Activated CD4-positive, alpha-beta T cell treated with anti-CD3 and anti-CD28 coated beads for 24 hours (primary cell): ENCODE measurements at places on chromosomes 6 and 20.

GRCh38 chr20:30595698-30596097, 661.8 kb upstream of the DEFB115 start:
- DNase-seq = no peak

- DNase-seq = no peak
Observed at GRCh38 chr6:87907521-87907920, 140.1 kb upstream of the SPACA1 start.

DNA sequence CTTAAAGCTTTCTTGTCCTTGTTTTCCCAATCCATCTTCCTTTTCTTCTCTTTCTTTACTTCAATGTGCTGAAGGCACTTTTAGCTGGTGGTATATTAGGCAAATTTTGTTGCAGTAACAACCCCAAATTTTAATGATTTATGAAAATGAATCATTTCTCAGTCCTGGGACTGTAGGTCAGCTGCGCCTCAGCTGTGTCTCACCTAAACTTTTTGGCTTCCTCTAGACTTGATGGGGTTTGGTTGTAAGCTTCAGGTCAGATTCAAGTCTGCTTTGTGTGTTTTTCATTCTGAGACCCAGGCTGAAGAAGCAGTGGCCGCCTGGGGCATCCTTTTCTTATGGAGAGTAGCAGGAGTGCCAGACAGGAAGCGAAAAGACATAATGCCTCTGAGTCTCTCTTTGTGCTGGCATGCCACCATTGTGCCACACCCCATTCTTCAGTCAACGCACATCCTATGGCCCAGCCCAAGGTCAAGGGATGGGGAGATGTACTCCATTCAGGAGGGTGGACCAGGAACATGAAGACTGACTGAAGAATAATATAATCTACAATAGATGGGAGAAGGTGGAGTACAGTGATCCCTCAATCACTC, 28.9 kb upstream of the CD83 start:
- DNase-seq = no peak

GRCh38 chr6:6984585-6985366, 123.0 kb upstream of the RREB1 start:
- DNase-seq = no peak

- no peak for DNase-seq
Observed at GRCh38 chr6:138643210-138643609, 130.4 kb upstream of the CCDC28A start.

GRCh38 chr20:16699293-16699692, 30.5 kb upstream of the SNRPB2 start:
- no peak for DNase-seq

GRCh38 chr20:36924167-36925045, 27.1 kb downstream of the SAMHD1 start:
- no peak for DNase-seq

- DNase-seq = no peak
Observed at GRCh38 chr20:63322146-63322932, 29.4 kb downstream of the COL20A1 start.

DNA sequence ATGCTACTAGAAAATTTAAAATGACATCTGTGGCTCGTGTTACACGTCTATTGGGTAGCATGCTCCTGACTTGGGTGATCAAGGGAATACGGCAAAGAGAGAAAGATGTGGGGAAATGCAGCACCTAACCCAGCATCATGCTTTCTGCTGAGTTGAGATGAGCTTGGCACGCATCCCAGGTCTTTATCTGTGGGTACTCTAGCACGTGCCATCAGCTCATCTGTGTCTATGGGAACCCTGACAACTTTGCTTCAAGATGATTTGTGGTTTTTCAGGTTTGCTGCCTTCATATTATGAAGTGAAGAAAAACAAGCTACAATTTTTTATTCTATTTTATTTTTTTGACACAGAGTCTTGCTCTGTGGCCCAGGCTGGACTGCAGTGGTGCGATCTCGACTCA, 21.0 kb downstream of the RNASET2 start:
- DNase-seq = no peak

GRCh38 chr20:11918391-11918845, 725 bp downstream of the BTBD3 start:
- no peak for DNase-seq

DNA sequence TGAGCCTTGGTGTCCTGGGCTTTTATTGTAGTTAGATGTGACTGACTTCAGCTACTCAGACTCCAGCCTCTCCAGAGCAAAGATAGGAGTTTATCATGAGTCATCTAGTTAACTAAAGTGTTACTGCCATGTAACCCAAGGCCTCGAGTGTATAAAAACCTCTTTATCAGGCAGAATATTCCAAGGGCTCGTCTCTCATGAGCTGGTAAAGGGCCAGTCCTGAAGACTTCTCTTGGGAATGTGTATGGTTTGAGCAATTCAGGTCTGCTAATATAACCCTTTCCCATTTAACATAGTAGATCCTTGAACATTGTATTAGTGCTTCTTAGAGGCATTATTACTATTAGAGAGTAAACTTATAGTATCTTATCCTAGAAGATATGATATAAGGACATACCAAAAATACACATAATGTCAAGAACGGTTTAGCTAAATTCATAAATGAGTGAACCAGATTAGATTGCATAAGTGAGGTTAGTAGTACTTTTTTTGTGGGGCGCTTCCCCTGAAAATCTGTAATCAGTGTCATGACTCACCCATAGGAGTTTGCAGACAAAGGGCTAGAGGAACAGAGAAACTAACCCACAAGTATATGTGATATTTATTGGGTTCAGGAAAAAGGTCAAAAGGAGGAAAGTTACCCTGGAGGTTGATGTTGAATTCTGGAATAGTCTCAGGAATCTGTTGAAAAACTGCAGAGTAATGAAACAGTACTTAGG, 16.0 kb downstream of the DSE start:
- DNase-seq = no peak

DNA sequence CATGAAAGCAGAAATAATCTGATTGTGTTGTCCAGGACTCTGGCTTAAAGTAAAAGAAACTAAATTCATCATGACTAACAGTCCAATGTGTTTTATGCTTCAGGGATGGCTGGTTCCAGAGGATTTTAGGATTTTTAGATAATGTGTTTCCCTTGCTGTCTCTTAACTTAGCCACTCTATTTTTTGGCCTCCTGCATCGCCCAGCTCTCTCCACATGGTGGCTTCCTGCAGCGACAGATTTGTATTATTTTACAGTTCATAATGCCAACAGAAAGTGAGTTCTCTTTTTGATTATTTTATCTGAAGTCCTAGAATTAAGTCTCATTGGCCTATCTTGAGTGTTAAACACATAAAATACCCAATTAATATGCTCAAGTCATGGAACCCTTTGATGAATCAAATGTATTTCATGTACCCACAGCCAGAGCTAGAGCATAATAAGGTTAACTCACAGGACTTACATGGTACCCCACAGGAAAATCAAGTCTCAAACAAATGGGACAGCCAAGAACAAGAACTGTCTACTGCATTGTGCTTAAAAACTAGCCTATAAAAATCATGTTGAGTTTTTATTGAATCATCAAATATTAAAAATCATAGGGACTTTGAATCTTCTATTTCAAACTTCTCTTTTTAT, 582.5 kb downstream of the DOK5 start:
- no peak for DNase-seq

GRCh38 chr6:12132351-12133222, 120.5 kb downstream of the HIVEP1 start:
- DNase-seq = no peak

DNA sequence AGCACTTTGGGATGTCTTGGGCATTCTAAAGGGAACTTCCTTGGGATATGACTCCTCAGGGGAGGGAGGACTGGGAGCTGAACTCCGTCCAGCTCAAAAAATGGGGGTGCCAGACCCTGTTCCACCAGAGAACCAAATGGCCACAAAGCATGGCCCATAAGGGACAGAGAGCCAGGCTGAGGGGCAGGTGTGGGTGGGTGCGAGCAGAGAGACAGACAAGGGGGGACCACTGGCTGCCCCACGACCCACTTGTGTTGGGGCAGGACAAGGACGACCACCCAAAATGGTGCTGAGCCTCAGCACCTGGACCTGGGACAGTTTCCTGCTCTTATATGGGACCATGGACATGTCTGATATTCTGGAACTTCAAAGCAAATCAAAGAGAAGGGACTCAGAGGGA, 148.2 kb upstream of the MLN start:
- DNase-seq = no peak

DNA sequence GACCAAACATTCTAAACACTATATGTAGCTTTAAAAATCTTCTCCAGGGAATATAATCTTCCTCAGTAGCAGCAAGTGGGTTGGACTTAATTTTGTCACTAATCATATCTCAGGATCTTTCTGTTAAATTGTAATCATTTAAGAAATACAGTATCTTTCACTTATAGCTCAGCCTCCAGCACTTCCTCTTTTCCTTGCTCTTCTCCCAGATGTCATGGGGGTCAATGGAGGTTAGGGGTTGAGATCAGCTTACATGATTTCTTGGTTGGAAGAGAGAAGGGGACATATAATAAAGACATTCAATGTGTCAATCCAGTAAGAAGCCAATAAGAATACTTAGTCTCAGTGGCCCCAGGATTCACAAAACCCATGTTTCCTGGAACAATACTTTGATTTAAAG, 15.7 kb upstream of the REPS1 start:
- DNase-seq = no peak

DNA sequence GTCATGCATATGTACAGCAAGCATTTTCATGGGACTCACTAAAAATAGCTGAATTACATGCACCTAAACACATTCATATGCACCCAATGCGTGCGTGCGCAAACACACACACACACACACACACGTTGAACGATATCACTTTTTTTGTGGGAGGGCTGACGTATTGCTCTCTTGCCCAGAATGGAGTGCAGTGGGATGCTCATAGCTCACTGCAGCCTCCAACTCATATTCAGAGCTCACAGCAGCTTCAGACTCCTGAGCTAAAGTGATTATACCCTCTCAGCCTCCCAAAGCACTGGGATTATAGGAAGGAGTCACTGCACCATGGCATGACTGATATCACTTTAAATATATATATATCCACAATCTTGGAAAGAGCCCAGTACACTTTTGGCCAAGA, 620.4 kb upstream of the MANEA start:
- DNase-seq = no peak

GRCh38 chr6:121105461-121105860, 228.8 kb downstream of the TBC1D32 start:
- DNase-seq = no peak
